Femur (tissue), 1 donor: ENCODE measurements at places on chromosomes 16 and 17.

GRCh38 chr17:50464736-50465135, 3.9 kb downstream of the CHAD start:
- no peak for DNase-seq

- DNase-seq, result peak; percentile 81
Measured at GRCh38 chr17:2102931-2103809, 48.3 kb downstream of the HIC1 start.

DNA sequence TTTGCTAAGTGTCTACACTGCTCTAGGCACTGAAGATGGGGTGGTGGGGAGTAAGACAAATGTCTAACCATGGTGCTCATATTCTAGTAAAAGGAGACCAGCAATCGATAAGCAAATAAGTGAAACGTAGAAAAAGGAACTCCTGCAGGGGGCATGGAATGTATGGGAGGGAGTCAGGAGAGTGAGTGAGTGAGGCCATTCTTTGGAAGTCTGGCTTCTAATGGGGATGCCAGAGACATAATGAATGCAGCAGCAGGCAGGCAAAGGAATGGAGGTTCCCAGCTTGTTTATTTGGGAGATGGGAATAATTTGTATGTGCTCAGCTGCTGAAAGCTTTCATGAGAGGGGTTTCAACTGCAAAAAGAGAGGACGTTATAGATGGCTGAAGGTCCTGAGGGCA, 216.4 kb upstream of the DYNLRB2 start:
- DNase-seq, result no peak

- no peak for DNase-seq
Measured at GRCh38 chr16:2990891-2991290, 10.6 kb upstream of the PKMYT1 start.
